ENCODE measurements at places on chromosomes 2 and 18.

DNA sequence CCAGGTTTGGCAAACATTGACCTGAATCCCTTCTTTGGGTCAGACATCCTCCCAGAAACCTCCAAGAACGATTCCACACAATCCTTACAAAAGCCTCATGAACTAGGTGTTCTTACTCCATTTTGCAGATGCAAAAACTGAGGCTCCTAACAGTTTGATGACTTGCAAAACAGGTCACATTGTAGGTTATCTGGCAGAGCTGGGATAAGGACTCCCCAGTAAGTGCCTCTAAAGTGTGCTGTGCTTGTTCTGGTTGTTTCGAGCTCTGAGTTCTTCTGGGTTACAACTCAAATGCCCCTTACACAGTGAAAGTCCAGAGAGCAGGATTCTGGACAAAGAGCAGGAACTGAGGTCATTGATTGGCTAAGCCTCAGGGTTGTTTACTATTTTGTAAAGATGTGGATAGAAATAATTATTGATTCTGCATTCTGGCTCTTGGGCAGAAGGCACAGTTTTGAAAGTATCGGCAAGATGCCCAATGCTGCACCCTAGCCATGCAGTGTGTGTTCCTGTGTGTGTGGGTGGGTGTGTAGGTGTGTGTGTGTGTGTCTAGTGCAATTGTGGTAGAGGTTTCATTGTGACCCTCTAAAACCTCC, 17.0 kb upstream of the IGFBP2 start:
- no peak for DNase-seq

GRCh38 chr2:17076533-17076932, 410.9 kb upstream of the CYRIA start:
- no peak for DNase-seq

GRCh38 chr2:113164930-113165585, 8.7 kb upstream of the PSD4 start:
- no peak for DNase-seq

DNA sequence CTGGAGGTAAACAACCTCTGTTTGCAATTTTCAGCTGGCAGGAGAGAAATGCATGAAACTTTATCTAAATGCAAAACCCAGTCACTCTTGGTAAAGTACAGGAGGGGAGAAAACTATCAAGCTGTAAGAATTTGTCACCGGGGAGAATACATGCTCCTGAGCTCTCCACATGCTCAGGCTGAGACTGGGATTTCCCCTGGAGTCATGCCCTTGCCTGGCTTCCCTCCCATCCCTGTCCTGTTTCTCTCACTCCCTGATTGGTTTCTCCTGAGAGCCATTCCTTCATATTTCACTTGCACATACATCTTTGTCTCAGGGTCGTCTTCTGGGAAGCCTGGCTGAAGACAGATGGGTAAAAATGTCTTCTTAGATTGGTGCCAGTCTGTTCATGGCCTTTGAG, 52.9 kb upstream of the SPATS2L start:
- DNase-seq, result peak; percentile 43

- peak; percentile 48 for DNase-seq
These were observed 9.1 kb upstream of the ARID5A start for GRCh38 chr2:96527286-96528005.

DNA sequence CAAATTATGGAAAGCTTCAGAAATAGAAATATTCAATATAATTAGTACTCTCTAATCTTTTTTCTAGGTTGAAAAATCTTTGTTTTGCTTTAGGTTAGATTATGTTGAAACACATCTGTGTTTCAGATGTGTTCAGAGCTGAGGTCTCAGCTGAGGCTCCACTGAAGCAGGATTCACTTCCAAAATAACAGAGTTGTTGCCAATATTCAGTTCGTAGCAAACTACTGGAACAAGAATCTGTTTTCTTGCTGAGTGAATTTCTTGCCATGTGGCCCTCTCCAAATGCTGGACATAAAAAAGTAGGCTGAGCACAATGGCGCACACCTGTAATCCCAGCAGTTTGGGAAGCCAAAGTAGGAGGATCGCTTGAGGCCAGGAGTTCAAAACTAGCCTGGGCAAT, 8.7 kb downstream of the PHOSPHO2 start:
- no peak for DNase-seq

DNA sequence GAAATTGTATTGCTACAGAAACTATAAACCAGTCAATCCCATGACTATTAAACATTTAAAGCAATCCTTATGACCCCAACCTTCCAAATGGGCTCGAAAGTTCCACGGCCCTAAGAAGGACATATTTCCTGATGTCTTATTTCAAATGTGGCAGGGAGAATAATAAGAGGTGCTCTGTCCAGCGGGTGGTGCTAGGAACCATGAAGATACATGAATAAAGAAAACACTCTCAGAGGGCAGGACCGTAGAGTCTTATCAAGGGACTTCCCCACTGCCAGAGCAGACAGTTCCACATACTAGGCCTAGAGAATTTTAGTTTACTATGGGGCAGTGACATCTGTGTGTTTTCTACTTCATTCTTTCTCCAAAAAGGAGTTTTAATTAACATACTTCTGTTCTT, 187.1 kb upstream of the PIK3C3 start:
- peak; percentile 65 for DNase-seq

All from fibroblast of pulmonary artery (primary cell).